NCI-H1436 (cell line): ENCODE measurements at places on chromosomes 11 and 22.

GRCh38 chr11:104402812-104403521 is 239.0 kb upstream of the PDGFD start:
- DNase-seq: no peak

GRCh38 chr11:9120664-9121468 is 29.5 kb upstream of the SCUBE2 start:
- DNase-seq: no peak

DNA sequence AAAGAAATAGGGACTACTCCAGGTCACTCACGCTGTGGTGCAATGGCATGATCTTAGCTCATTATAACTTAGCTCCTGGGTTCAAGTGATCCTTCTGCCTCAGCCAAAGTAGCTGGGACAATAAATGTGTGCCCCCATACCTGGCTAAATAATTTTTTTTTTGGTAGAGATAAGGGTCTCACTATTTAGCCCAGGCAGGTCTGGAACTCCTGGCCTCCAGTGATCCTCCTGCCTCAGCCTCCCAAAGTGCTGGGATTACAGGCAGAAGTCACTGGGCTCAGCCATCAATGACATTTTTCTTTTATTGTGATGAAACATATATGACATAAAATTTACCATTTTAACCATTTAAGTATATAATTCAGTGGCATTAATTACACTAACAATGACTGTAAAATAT is 10.6 kb downstream of the SLC5A4 start:
- DNase-seq: no peak

- no peak for DNase-seq
Observed at GRCh38 chr11:114092478-114092877, 33.0 kb downstream of the ZBTB16 start.

- no peak for DNase-seq
Observed at GRCh38 chr11:69530278-69531070, 49.0 kb downstream of the LINC01488 start.

DNA sequence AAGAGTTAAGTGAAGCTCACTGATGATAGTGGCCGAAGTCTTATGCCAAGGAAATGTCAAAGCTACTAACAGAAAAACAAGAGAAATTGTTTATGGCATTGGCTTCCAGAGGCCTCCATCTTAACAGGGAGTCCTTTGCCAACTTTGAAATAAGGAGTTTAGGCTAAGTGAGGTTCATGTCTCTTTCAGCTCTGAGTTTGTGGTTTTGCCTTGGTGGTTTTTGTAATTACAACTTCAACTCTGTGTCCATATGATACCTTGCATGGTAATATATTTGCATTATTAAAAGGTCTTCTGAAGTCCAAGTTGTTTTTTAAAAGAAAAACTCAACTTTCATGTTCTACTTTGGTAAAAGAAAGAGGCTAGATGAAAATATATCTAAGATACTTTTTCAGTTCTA is 31.4 kb upstream of the ANO5 start:
- DNase-seq: no peak

GRCh38 chr11:5196731-5197130 is 3.8 kb downstream of the OR51V1 start:
- DNase-seq: no peak

- no peak for DNase-seq
Observed at GRCh38 chr22:49392247-49392646, 435.4 kb downstream of the BRD1 start.

- DNase-seq: no peak
Observed at GRCh38 chr11:21659961-21660360, 532.9 kb upstream of the ANO5 start.

DNA sequence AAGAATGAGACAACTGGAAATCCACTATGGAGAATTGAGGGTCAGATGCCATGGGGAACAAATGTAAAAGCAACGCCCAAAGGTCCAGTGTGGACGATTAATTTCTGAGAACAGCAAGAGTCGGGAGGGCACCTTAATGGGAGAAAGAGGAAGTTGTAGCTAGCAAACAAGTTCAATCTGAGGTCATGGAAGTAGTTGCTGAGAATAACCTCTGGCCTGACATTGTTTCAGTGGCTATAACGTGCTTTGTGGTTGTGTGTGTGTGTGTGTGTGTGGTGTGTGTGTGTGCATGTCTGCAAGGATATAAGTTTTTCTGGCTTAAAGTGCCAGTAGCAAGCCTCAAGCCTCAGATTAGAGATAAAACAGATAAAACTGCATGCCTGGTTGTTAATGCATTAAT is 1630.1 kb upstream of the TENM4 start:
- DNase-seq: no peak

DNA sequence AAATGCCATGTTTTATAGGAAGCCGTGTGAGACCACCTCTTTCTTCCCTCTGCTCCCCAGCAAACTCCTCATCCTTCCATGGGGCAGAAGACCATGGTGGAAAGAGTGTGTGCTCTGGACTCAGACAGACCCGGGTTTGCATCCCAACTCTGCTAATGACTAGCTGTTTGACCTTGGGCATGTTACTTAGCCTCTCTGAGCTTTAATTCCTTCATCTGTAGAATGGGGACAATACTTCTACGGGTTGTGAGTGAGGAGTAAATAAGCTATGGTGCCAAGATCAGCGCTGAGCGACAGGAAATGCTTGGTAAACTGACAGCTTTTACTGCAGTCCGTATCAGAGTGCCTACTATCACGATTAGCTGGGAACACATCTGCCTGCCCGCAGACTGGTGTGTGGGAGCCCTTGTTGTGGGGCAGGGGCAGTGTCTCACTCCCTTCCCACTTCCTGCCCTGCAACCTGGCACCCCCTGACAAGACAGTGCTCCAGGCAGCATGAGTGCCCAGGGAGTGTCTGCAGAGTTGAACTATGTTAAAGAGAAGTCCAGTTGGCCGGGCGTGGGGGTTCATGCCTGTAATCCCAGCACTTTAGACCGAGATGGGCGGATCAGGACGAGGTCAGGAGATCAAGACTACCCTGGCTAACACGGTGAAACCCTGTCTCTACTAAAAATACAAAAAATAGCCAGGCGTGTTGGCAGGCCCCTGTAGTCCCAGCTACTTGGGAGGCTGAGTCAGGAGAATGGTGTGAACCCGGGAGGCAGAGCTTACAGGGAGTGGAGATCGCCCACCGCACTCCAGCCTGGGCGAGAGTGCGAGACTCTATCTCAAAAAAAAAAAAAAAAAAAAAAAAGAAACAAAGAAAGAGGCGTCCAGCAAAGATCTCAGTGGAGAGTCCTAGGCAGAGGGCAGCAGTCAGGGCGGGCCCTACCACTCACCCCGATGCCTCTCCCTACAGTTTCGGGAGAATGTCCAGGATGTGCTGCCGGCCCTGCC is 2.2 kb downstream of the SEC14L2 start:
- DNase-seq: no peak

- no peak for DNase-seq
Observed at GRCh38 chr22:38246046-38246658, 26.7 kb downstream of the TMEM184B start.

- DNase-seq: no peak
Observed at GRCh38 chr11:93567401-93567895, 24.3 kb upstream of the SMCO4 start.

- peak; percentile 75 for DNase-seq
Observed at GRCh38 chr11:76207642-76208401, 1.5 kb upstream of the WNT11 start.

- no peak for DNase-seq
Observed at GRCh38 chr22:45688600-45689080, 17.0 kb downstream of the ATXN10 start.

DNA sequence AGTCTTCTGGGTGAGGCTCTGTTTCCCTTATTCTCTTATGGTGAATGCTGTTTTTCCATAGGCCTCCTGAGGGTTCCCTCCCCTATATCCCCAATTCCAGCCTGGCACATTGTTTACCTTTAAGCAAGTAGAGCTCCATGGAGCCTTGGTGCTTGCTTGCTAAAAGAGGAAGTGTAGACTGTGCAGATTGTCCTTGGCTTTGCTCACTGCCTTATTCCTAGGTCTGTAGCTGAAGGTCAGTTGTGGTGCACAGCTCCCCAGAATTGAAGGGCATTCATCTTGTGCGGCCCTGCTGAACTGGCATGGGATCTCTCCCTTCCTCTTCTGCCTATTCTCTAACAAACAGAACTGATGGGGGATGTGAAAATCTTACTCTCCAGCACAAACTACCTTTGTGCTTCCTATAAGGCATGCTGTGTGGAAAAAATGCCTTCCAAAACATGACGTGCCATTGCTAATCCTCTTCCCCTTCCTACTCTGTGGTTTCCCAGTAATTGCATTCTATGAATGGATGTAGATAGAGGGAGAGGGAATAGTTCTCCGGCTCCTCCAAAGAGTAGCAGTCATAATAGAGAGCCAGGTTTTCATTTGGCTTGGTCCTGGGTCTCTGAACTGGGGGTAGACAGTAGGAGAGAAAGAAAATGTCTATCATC is 34.2 kb upstream of the PLET1 start:
- no peak for DNase-seq

GRCh38 chr22:48834404-48834803 is 993.3 kb downstream of the BRD1 start:
- DNase-seq: no peak

DNA sequence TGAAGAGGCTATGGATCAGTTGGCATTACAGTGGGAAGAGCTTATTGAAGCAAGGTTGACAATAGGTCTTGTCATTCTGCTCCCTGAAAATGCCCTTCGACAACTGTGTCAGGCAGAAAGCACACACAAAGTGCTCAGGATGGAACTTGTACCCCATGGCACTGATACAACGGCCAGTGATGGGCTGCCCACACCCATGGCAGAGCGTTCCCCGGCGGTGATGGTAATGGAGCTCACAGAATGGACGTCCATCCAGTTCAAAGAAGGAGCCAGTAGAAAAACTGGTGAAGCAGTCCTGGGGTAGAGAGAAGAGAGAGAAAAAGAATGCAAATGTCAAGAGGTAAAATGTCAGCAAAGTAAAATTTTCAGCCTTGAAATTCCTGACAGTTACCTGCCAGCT is 19.5 kb upstream of the OR5B21 start:
- DNase-seq: no peak

- no peak for DNase-seq
Observed at GRCh38 chr11:74612877-74613276, 20.5 kb downstream of the POLD3 start.

GRCh38 chr11:118126082-118126838 is 26.4 kb downstream of the SCN4B start:
- DNase-seq: no peak

DNA sequence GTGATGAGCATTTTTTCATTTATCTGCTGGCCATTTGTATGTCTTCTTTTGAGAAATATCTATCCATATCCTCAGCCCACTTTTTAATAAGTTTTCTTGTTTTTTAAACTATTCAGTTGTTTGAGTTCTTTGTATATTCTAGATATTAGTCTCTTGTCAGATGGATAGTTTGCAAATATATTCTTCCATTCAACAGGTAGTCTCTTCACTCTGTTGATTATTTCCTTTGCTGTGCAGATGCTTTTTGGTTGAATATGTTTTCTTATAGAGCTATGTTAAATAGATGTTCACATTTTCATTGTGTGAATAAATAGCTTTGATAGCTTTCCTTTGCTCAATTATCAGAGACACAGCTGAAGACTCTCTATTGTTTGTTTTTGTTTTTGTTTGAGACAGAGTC is 68.2 kb upstream of the ALKBH3 start:
- no peak for DNase-seq

DNA sequence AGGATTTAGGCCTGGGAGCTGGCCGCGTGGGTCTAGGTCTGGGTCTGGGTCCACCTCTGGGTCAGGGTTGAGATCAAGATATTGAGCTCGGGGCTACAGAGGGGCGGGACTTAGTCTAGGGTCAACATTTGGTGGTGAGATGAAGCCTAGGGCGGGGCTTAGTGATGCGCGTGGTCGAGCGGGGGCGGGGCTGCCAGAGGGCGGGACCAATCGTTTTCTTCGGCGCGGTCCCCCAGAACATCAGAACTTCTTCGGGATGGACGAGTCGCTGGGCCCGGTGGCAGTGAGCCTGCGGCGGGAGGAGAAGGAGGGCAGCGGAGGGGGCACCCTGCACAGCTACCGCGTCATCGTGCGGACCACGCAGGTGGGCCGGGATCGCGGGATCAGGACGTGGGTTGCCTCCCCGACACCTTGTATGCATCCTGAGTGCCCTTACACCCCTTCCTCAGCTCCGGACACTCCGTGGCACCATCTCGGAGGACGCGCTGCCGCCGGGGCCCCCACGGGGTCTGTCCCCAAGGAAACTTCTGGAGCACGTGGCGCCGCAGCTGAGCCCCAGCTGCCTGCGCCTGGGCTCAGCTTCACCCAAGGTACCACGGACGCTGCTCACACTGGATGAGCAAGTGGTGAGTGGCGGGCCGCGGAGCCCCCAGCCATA is 4.2 kb downstream of the SIPA1 start:
- DNase-seq: no peak

- DNase-seq: no peak
Observed at GRCh38 chr11:10797001-10797400, 11.7 kb downstream of the EIF4G2 start.

DNA sequence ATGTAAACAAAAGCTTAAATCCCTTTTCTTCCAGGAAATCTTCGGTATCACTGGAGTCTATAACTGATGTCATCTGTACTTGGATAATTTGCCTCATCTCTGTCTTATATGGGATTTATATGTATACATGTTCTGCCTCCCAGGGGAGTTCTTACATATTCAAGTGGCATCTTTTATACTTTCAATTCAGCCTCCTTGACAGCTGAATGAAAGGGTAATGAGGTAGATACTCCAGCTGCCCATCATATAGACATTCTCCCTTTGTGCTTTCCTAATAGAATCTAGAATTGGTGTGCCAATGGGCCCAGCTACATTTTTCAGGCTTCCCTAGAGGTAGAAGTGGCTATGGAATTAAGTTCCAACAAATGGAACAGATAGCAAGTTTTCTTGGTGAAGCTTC is 223.8 kb downstream of the LRRC4C start:
- DNase-seq: peak; percentile 57

- DNase-seq: no peak
Observed at GRCh38 chr11:44620328-44620725, 54.9 kb downstream of the CD82 start.

GRCh38 chr11:37124384-37124783 is 526.3 kb upstream of the RAG2 start:
- no peak for DNase-seq

GRCh38 chr11:93537767-93538261 is 5.4 kb downstream of the SMCO4 start:
- DNase-seq: no peak

DNA sequence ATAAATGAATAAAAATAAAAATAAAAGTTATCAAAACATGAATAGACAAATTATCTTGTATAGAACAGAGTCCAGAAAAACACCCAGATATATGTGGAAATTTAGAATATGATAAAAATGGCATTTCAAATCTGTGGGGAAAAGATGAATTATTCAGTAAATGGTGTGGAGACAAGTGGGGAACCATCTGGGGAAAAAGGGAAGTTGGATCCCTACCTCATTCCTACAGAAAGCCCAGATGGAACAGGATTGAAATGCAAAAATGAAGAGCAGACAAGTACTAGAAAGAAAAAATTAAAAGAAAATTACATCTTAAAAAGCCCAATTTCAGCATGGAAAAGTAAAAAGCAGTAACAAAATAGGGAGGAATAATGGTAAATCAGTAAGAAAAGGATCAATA is 8.1 kb upstream of the RASL10A start:
- no peak for DNase-seq

- no peak for DNase-seq
Observed at GRCh38 chr11:17294033-17294432, 17.5 kb downstream of the NUCB2 start.
